ENCODE measurements at places on chromosomes 5 and 9.

GRCh38 chr5:150172556-150172955 lies 6.0 kb downstream of the CDX1 start:
- no peak for DNase-seq

GRCh38 chr9:84829471-84829870 lies 159.9 kb downstream of the NTRK2 start:
- no peak for DNase-seq

GRCh38 chr5:137760719-137761516 lies 6.8 kb upstream of the HNRNPA0 start:
- DNase-seq, result no peak

GRCh38 chr9:35858458-35858857 lies 11.7 kb downstream of the OR13J1 start:
- DNase-seq, result no peak

DNA sequence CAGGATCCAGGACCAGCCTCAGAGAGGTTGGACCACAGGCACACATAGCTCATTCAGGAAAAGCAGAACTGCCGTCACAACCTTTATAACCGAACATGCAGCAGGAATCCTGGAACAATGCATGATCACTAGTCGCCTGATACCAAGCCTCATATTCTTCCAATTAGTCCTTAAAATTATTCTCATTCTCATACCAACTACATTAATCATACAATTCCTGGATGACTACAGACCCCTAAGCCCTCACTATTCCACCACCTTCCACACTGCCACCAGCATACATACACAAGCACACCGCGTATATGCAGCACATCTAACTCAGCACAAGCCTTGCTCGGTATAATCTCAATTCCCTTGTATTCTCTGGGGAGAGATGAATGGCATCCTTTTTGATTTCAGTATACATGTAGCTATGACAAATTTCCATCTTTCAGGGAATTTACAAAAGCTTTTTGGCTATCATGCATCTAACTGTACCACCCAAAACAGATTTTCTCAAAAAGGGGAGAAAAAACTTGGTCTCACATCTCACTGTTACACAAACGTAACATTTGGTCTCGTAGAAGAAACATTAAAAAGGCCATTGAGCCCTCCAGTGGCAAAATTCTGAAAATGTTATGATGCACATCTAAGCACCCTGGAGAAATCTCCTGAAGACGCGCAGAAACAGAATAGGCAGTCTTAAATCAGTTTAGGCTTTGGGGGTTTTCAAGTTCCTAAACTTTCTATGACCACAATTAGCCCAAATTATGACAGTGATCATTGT lies 46.2 kb downstream of the MCTP1 start:
- no peak for DNase-seq

DNA sequence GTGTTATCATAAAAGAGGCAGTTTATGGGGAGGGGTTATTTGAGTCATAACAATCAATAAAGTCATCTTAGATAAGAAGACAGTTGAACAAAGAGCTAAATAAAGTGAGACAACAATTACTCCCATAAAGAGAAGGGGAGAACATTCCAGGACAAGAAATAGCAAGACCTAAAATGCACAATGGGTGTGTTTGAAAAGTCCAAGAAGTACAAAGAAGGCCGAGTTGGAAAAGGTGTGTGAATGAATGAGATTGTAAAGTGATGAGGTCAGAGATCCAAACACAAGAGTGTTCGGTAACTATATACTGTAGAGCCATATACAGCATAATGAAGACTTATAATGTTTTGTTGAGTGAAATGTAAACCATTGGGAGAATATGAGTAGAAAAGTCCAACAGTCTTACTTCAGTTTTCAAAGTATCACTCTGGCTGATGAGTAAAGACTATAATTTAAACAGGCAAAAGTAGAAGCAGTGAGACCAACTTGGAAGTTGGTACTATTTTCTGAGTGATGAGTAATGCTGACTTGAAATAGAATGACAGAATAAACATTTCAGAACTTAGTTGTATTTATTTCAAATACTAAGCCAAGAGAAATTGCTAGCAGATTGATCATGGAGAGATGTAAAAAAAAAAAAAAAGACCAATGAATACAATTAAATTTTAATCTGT lies 868.7 kb upstream of the CDH9 start:
- no peak for DNase-seq

- no peak for DNase-seq
These were observed 220.1 kb downstream of the CYLC2 start for GRCh38 chr9:103215197-103215596.

DNA sequence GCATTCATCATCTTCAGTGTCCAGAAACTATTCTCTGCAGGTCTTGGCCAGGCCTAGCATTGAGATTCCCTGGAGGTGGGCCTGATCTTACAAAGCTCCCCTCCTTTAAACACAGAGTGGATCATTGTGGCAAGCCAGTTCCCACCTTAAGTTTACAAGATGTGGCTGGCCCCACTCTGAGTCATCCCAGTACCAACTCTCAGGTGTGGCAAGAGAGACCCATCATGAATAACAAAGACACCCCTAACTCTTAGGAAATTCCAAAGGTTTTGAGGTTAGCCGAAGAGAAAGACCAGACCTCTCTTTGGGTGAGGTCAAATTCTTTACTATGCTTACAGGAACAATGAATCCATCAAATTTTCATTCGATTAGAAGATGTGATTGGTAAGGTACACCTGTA lies 78.2 kb downstream of the RFK start:
- no peak for DNase-seq

- no peak for DNase-seq
These were observed 175.4 kb downstream of the SLIT3 start for GRCh38 chr5:169125571-169125970.

- peak; percentile 21 for DNase-seq
These were observed 345.2 kb downstream of the GLIS3 start for GRCh38 chr9:3954331-3955304.

DNA sequence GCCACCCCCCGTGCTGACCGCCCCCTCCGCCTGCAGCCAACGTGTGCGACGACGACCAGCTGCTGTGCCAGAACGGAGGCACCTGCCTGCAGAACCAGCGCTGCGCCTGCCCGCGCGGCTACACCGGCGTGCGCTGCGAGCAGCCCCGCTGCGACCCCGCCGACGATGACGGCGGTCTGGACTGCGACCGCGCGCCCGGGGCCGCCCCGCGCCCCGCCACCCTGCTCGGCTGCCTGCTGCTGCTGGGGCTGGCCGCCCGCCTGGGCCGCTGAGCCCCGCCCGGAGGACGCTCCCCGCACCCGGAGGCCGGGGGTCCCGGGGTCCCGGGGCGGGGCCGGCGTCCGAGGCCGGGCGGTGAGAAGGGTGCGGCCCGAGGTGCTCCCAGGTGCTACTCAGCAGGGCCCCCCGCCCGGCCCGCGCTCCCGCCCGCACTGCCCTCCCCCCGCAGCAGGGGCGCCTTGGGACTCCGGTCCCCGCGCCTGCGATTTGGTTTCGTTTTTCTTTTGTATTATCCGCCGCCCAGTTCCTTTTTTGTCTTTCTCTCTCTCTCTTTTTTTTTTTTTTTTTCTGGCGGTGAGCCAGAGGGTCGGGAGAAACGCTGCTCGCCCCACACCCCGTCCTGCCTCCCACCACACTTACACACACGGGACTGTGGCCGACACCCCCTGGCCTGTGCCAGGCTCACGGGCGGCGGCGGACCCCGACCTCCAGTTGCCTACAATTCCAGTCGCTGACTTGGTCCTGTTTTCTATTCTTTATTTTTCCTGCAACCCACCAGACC lies 80.2 kb downstream of the NTNG2 start:
- no peak for DNase-seq

- peak; percentile 78 for DNase-seq
These were observed 11.5 kb upstream of the F2RL1 start for GRCh38 chr5:76807296-76807695.
